ENCODE measurements at places on chromosomes 12 and 14.

DNA sequence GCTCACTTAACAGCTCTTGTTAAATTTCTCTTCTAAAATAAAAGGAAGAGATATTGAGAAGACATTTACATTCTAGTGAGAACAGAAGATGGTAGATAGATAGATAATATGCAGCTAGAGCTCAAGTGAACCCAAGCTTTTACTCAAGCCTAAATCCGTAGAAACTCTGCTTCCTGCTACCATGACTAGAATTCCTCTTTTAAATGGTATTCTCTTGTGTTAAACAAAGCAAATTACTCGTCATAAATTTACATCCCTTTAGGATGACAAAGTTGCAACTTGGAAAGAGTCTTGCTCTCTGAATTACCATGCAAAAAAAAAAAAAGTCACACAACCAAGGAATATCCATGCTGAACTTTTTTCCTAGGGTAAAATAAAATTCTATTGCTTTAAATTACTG, 160.7 kb upstream of the LRFN5 start:
- DNase-seq: no peak

- no peak for DNase-seq
Observed at GRCh38 chr14:99183716-99184115, 88.3 kb downstream of the BCL11B start.

DNA sequence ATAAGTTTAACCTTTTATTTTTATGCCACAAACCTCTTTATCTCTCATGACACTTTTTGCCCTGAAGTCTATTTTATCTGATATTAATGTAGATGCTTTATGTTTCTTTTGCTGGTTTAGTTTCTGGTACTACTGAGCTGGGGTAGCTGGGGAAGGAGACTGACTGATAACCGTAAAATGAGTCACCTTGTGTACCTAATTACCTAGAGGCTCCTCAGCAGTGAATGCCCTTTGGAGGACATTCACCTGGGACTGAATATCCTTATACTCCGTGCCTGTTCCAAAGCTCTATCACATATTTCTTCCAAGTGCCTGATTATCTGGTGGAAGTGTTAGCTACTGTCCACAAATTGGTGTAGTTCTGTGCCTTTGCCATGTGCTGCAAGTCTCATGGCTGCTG, 13.9 kb downstream of the ATL1 start:
- no peak for DNase-seq

DNA sequence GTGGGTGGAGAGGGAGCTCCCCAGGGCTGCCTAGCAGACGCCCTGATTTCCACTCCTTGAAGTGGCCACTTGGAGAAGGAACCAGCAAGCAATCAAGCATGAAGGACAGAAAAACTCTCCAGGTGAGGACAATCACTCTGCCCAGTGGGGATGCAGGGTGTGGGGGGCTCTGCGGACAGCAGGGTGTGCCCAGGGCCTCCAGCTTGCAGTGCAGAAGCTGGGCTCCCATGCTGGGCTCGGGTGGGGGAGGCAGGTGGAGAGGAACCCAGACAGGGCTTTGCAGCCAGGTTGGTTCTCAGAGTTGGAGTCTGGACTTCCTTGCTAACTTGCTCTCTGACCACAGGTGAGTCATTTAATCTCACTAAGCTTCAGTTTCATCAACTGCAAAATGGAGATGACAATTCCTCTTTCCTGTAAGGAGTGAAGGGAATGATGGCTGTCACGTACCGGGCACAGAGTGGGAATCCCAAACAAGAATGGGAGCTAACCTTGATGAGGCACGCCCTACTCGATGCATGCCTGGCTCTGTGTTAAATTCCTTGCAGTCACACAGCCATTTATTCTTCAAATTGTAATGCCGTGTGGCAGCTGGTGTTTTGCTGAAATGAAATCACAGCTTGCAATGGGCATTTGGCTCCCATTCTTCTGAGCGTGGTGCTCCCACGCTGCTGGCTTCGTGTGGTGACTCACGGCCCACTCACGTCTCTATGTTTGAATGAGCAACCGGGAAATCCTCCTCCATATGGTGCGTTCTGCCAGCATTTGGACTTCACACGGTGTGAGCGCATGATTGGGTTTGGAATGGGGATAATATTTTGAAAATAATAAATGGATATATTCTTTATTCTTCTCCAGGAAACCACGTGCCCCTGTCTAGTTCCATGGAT, 75.2 kb downstream of the PRIMA1 start:
- peak; percentile 61 for DNase-seq
